ENCODE measurements at places on chromosomes 1 and 21.

DNA sequence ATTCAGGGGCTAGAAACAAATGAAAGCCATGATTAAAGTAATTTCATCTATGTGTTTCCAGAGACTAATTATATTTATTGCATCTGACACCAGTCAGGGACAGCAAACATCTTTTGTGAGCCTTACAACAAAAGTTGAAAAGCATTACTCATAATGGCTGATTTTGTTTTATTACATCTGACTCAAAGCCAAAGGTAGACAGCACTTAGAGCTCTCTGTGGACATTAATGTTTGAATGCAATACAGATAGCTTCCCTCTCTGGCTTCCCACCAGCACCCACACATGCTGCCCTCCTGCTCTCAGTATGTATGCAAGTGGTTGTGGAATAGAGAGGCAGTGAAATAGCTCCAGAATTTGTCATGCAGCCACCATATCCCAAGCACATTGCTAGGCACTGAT, 198.7 kb downstream of the SETD4 start:
- DNase-seq: no peak

GRCh38 chr1:40039245-40039756, 1.2 kb upstream of the CAP1 start:
- no peak for DNase-seq

GRCh38 chr1:156669794-156670193, 7.4 kb downstream of the NES start:
- no peak for DNase-seq

- no peak for DNase-seq
These were observed 49.1 kb downstream of the RIPK4 start for GRCh38 chr21:41717573-41718330.

- no peak for DNase-seq
These were observed 135.6 kb upstream of the KCNJ15 start for GRCh38 chr21:38120984-38121855.

- DNase-seq: no peak
These were observed 43.7 kb downstream of the ADAMTS1 start for GRCh38 chr21:26801498-26801897.

DNA sequence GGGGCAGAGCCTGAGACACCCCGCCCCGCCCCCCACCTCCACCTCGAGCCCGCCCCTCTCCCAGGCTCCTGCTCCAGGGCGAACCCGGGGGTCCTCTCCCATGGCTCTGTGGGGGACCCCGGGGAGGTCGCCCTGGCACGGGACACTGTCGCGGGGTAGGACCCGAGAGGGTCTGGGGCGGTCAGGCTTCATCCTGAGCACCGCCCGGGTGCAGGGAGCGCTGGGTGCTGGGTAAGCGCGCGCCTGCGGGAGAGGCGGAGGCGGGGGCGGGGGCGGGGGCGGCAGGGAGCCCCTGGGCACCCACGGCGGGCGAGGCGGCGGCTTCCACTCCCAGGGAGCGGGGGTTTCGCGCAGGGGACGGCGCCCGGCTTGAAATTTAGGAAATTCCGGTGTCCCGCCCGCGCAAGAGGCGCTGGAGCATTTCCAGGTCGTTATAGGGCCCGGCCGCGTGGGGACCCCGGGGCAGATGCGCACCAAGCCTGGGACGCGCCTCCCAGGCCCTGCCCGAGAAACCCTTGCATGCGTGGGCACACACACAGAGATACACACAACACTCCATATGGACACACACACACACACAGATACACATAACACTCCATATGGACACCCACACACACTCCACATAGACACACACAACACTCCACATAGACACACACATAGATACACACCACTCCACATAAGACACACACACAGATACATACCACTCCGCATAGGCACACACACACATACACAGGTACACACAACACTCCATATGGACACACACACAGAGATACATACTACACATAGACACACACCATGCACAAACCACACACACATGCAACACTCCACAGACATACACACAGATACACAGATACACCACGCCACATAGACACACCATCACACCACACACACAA, 48.7 kb upstream of the SLC19A1 start:
- DNase-seq: peak; percentile 53

All from activated T-helper 2 cell treated with anti-CD3 and anti-CD28 coated beads, Interferon-gamma antibody, Interleukin-2, Interleukin-4, amounts not matched to agents 10 μg/mL and 5 μg/mL and 100 μg/mL, durations not matched to agents 14 hours and 24 hours and 36 hours (primary cell).